Lower lobe of right lung (tissue), 2 donors: ENCODE measurements at places on chromosomes 7 and 10. TPM values are rescaled to one million over a fixed set of nuclear protein-coding genes. Genes with fewer than 3 reads are reported as not detected.

GRCh38 chr7:38674513-38674912 is 43.3 kb upstream of the AMPH start:
- no peak for DNase-seq
- no peaks in the 10 kb centered on the region for H3K27me3 ChIP-seq
- H3K4me3 ChIP-seq, result no peak overlapping the region
- H3K27ac ChIP-seq, result peak overlapping the region; percentile 19

The TMEM236 gene
- total RNA-seq, result 5.9 TPM

GRCh38 chr7:46239846-46240245 is 318.8 kb upstream of the IGFBP3 start:
- H3K36me3 ChIP-seq, result no peaks in the 10 kb centered on the region
- H3K27me3 ChIP-seq, result no peaks in the 10 kb centered on the region
- no peak for DNase-seq
- H3K4me3 ChIP-seq, result no peak overlapping the region

GRCh38 chr10:95741807-95742467 is 14.0 kb upstream of the ENTPD1 start:
- H3K36me3 ChIP-seq, result no peaks in the 10 kb centered on the region
- H3K4me3 ChIP-seq, result no peak overlapping the region
- H3K27me3 ChIP-seq, result no peaks in the 10 kb centered on the region
- peak overlapping the region; percentile 72 for H3K27ac ChIP-seq

- DNase-seq, result no peak
- H3K4me3 ChIP-seq, result no peak overlapping the region
- no peaks in the 10 kb centered on the region for H3K36me3 ChIP-seq
Observed at GRCh38 chr7:157151626-157152339, 13.1 kb downstream of the UBE3C start.

GRCh38 chr7:106372126-106372525 is 87.3 kb upstream of the NAMPT start:
- H3K27ac ChIP-seq, result no peak overlapping the region
- H3K4me3 ChIP-seq, result no peak overlapping the region
- no peaks in the 10 kb centered on the region for H3K4me1 ChIP-seq
- no peaks in the 10 kb centered on the region for H3K36me3 ChIP-seq
- H3K27me3 ChIP-seq, result no peaks in the 10 kb centered on the region
- no peak for DNase-seq

The C7orf33 gene
- not detected for total RNA-seq

The GNAT3 gene
- not detected for total RNA-seq

The TRIM4 gene
- 39.0 TPM for total RNA-seq

The TAS2R5 gene
- 2.2 TPM for total RNA-seq

The ZNF804B gene
- not detected for total RNA-seq

DNA sequence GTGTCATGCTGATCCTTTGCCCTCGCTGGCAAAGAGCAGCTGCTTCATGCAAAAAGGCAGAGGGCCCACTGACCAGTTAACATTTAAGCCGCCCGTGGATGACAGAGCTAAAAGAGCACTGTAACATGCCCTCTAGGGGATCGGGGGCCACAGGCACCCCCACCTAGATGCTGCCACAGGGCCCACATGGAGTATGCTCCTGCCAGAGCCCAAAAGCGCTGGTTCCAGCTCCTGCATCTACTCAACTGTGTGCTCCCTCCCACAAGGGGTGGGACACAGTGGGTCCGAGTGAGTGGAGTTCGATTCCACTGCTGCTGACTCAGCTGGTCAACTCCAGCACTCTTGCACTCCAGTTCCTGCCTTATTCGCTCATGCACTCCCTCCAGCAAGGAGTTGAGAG is 199.8 kb upstream of the CNTNAP2 start:
- H3K27me3 ChIP-seq, result no peaks in the 10 kb centered on the region
- no peak overlapping the region for H3K27ac ChIP-seq
- no peaks in the 10 kb centered on the region for H3K4me1 ChIP-seq
- H3K4me3 ChIP-seq, result no peak overlapping the region
- no peak for DNase-seq

The C10orf53 gene
- total RNA-seq, result not detected

DNA sequence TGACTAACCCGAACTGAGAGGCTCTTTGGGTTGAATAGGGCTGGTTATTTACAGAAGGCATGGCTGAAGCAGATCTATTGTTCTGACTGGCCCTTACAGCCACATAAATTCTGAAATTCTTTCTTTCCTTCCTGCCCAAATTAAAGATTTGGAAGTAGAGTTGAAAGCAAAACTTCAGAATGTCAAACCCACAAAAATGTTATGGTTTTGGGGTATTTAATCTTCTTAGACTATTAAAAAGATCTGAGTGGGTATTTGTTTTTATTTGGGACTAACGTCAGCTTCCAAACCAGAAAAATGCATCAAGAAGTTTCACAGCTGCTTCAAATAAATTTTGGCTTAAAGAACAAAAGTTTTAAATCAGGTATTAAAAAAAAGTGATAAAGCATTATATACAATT is 124.5 kb downstream of the AHR start:
- DNase-seq, result no peak
- no peaks in the 10 kb centered on the region for H3K36me3 ChIP-seq
- no peak overlapping the region for H3K4me3 ChIP-seq
- no peaks in the 10 kb centered on the region for H3K4me1 ChIP-seq

The LRRTM3 gene
- not detected for total RNA-seq

The TWIST1 gene
- not detected for total RNA-seq

- peak overlapping the region; percentile 97 for H3K4me3 ChIP-seq
- DNase-seq, result no peak
- H3K27ac ChIP-seq, result peak overlapping the region; percentile 96
Observed at GRCh38 chr10:987620-987869, 689 bp upstream of the GTPBP4 start.

GRCh38 chr10:51227897-51228713 is 153.8 kb downstream of the PRKG1 start:
- H3K27me3 ChIP-seq, result no peaks in the 10 kb centered on the region
- H3K36me3 ChIP-seq, result no peaks in the 10 kb centered on the region
- H3K4me1 ChIP-seq, result peaks cover 24% of the 10 kb centered on the region
- no peak overlapping the region for H3K4me3 ChIP-seq
- no peak for DNase-seq
- H3K27ac ChIP-seq, result no peak overlapping the region

GRCh38 chr7:3918576-3918975 is 617.5 kb downstream of the SDK1 start:
- H3K27me3 ChIP-seq, result no peaks in the 10 kb centered on the region
- no peak overlapping the region for H3K4me3 ChIP-seq
- DNase-seq, result no peak

The KIAA1549 gene
- total RNA-seq, result 5.3 TPM

The CLDN4 gene
- total RNA-seq, result 116 TPM

DNA sequence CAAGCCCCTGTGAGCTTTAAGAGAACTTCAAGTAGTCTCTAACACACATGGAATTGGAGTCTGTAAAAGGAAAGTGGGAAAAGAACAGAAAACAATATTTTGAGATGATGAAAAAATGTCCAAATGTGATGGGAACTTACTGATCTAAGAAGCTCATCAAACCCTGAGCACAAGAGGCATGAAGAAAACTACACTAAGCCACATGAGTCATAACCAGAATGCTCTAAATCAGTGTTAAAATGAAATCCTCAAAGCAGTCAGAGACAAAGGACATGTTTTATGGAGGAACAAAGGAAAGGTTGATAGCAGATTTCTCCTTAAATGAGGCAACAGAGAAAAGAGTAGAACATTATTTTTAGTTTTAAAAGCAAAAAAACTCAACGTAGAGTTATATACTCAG is 37.2 kb downstream of the ZNF33A start:
- DNase-seq, result no peak
- no peak overlapping the region for H3K4me3 ChIP-seq
- no peaks in the 10 kb centered on the region for H3K4me1 ChIP-seq
- H3K27ac ChIP-seq, result no peak overlapping the region

DNA sequence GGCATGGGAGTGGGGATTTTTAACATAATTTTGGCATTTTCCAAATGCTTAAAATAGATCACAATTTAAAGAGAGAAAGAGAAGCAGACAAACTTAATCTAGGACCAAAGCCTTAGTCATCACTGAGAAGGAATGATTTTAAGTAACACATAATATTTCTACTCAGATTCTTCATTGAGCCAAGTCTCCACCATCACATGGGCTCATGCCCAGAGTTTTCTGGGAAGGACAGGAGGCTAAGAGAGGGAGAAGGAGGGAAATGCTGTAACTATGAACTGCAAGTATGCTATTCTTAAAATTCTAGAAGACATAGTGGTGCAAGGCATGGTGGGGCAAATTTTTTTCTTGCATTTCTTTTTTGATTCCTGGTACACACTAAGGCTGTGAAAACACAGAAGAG is 23.8 kb upstream of the UBE2D1 start:
- no peak overlapping the region for H3K27ac ChIP-seq
- H3K4me3 ChIP-seq, result no peak overlapping the region
- no peaks in the 10 kb centered on the region for H3K36me3 ChIP-seq
- no peaks in the 10 kb centered on the region for H3K27me3 ChIP-seq

DNA sequence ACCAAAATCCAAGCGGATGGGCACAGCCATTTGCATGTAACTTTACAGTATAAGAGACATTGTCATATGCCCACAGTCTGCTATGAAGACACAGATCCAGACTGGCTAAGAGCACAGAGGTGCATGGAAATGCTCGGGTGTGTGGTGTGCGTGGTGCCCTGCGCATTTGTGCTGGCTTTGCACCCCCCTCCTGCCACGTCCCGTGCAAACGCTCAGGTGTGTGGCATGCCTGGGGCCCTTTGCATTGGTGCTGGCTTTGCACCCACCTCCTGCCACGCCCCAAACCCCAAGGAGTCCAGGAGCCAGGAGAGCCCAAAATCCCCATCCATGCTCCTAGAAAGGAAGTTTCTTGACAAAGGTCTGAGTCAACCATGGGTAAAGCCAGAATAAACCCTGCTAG is 306.2 kb downstream of the PTPRN2 start:
- no peak overlapping the region for H3K27ac ChIP-seq
- H3K4me1 ChIP-seq, result no peaks in the 10 kb centered on the region
- H3K27me3 ChIP-seq, result no peaks in the 10 kb centered on the region
- no peaks in the 10 kb centered on the region for H3K36me3 ChIP-seq
- no peak for DNase-seq
- no peak overlapping the region for H3K4me3 ChIP-seq

The EPHA1 gene
- total RNA-seq, result 9.0 TPM

GRCh38 chr7:105664816-105665525 is 83.7 kb upstream of the EFCAB10 start:
- no peak overlapping the region for H3K27ac ChIP-seq
- H3K27me3 ChIP-seq, result no peaks in the 10 kb centered on the region
- DNase-seq, result no peak

- H3K27ac ChIP-seq, result no peak overlapping the region
- no peak for DNase-seq
- no peaks in the 10 kb centered on the region for H3K4me1 ChIP-seq
- no peak overlapping the region for H3K4me3 ChIP-seq
- H3K27me3 ChIP-seq, result no peaks in the 10 kb centered on the region
- H3K36me3 ChIP-seq, result peaks cover 11% of the 10 kb centered on the region
Observed at GRCh38 chr10:48414778-48415177, 108.3 kb downstream of the MAPK8 start.

DNA sequence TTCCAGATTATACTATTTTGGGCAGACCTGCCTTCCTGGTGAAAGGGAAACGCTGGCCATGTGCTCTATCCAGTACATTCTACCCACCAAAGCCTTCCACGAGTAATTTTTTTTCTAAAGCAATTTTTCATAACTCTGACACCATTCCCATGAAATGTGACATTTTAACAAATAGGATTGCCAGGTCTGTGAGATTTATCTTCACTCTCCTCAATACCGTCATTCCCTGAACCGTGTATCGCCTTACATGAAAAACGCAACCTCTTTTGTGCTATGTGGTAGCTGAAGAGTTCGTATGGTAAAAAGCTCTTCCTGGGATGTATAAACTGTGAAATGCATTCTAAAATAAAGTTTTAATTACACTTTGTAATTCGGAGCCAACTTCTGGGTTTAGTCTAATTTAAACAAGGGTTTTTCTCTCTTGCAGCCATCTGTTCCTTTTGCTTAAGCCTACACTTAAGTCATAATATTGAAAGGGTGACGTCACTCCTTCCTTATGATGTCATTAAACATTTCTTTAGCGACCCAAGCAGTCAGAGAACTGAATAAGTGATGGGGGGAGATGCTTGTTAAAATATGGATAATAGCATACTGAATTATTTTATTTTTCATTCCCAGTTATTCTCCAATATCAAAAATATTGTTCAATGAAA is 27.7 kb downstream of the C1QL3 start:
- peaks cover 5% of the 10 kb centered on the region for H3K36me3 ChIP-seq
- no peak overlapping the region for H3K4me3 ChIP-seq
- DNase-seq, result no peak
- H3K27me3 ChIP-seq, result no peaks in the 10 kb centered on the region
- H3K27ac ChIP-seq, result no peak overlapping the region
- H3K4me1 ChIP-seq, result no peaks in the 10 kb centered on the region
